ENCODE measurements at places on chromosomes 7 and 10. TPM values are rescaled to one million over a fixed set of nuclear protein-coding genes. Genes with fewer than 3 reads are reported as not detected.
A peak's percentile ranks its signal among the peaks of the same experiment; 100 is the strongest.

DNA sequence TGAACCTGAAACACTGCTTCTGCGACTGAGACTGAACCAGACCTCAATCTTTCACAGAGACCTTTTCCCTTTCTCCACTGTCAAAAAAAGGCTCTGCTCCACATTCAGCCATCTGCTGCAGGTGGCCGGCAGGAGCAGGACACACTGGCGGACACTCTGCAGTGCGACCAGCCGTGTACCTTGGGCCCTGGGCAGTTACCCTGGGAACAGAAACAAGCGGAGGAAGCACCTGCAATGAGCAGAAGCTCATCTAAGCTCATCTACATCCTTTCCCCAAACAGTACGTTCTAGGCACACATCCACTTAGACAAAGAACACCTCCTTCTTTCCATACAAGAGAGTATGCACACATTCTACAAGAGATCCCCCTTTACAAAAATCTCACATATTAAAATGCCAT is 22.8 kb downstream of the VOPP1 start:
- DNase-seq, result no peak

DNA sequence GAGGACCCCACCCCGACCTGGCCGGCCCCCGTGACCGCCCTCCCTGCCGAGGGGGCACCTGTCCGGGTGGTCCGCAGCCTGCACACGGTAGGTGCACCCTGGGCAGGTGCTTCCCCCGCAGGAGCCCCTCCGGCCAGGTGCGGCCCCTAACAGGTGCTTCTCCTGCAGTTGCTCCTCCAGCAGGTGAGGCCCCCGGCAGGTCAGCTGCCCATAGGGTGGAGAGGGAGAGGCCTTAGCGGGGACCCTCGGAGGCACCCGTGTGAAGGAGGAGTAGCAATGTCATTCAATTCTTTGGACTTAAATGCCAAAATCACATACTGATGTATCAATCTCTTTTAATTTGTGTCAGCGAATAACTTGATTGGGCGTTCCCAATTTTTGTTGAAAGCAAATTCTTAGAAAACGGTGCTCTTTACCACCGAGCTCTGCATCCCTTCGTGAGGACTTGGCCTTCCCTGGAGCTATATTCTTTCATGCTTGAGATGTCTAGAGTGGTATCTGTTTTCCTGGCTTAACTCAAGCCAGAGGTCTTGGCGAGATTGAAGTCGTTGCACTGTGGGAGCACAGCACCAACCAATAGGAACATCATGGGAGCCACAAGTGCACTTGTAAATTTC is 738 bp upstream of the NCAPG2 start:
- DNase-seq, result no peak

GRCh38 chr7:56110611-56111010 is 4.3 kb upstream of the CHCHD2 start:
- DNase-seq, result no peak

GRCh38 chr10:113084031-113084430 is 134.0 kb downstream of the TCF7L2 start:
- DNase-seq, result no peak

GRCh38 chr7:34751725-34752643 is 94.0 kb downstream of the NPSR1 start:
- no peak for DNase-seq

GRCh38 chr10:625333-625696 is 64.2 kb downstream of the DIP2C start:
- DNase-seq, result no peak

DNA sequence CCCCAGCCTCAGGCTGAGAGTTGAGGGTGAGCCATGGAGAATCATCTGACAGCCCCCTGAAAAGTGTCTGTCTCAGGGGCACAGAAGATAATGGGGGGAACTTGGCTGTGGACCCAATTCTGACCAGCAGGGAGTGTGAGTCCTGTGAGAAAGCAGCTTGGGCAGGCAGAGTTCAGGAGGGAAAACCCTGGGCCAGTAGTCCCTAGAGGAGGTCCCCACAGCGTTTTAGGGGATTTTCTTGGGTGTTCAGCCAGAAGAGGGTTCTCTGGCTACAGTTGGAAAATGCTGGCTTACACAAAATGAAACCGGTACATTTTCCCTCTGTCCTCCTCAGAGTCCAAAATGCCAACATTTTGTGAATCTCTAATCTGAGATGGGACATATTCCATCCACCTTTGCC is 35.8 kb upstream of the TRIM8 start:
- DNase-seq, result no peak

- DNase-seq, result peak; percentile 4
Measured at GRCh38 chr7:124155432-124156022, 122.7 kb upstream of the TMEM229A start.

GRCh38 chr7:141674702-141675101 is 27.3 kb downstream of the DENND11 start:
- DNase-seq, result no peak

DNA sequence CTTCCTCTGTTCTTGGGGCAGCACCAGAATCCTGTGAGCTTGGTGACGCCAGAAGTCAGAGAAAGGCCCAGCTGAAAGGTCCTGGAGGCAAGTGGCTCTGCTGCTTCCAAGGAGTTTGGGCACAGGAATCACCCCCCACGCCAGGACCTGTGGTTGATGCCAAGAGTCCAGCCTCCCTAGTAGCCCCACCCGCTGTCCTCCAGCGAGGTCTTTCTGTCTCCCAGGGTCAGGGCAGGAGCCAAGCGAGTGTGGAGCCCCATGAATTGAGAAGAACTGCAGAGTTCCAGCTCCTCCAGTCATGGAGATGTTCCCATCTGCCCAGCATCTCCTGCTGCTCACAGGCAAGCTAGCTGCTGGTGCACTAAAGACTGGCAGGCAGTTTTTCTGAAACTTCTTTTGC is 631.7 kb upstream of the MGMT start:
- DNase-seq, result no peak

GRCh38 chr7:66497346-66497745 is 131.3 kb upstream of the KCTD7 start:
- DNase-seq, result no peak

GRCh38 chr7:5230265-5231067 is 40.4 kb downstream of the WIPI2 start:
- no peak for DNase-seq

DNA sequence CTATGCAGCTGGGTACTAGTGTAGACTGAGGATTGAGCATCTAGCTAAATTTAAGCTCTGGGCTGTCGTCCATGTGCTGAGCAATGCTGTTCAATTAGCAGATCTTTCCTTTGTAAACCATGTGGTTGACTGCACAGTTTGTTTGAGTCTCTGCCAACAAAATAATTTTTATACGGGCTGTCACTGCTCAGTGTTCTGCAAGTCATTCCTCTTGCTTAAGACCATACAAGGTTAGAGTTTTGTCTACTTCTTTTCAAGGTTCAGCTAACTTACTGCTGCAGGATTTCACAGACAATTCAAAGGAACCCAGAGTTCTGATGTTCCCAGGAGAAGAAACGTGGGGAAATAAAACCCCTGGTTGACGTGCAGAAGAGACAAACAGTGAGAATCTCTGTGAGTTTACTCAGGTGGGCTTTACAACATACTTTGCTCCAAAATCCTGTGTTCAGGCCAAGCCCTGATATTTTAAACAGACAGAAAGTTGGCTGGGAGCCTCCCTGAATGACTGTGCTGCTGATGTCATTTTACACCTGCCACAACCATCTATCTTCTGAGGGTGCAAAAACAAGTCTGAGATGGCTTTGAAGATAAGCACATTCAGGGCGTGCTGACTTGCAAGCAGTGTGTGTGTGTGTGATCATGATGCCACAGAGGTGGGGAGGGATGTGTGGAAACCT is 177.1 kb upstream of the SVIL start:
- DNase-seq, result no peak

GRCh38 chr10:132184816-132185593 is 1.7 kb upstream of the DPYSL4 start:
- DNase-seq, result no peak

DNA sequence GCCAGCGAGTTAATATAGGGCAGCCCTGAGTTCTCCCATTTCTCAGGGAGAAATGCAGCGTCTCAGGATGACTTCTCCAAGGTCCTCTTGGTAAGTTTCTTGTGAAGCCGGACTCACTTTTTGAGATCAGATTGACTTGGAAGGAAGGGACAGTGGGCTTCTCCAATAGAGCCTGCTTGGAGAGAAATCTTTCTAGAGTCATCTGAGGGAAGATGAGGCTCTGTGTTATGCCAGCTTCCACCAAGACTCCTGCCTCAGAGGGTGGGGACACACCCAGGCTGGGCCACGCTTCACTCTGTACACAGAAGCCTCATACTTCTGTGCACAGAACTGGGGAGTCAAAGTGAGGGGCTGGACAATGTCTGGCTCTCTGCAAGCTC is 5.6 kb downstream of the C10orf105 start:
- no peak for DNase-seq

- DNase-seq, result no peak
Measured at GRCh38 chr7:49783446-49783845, 10.0 kb downstream of the VWC2 start.

DNA sequence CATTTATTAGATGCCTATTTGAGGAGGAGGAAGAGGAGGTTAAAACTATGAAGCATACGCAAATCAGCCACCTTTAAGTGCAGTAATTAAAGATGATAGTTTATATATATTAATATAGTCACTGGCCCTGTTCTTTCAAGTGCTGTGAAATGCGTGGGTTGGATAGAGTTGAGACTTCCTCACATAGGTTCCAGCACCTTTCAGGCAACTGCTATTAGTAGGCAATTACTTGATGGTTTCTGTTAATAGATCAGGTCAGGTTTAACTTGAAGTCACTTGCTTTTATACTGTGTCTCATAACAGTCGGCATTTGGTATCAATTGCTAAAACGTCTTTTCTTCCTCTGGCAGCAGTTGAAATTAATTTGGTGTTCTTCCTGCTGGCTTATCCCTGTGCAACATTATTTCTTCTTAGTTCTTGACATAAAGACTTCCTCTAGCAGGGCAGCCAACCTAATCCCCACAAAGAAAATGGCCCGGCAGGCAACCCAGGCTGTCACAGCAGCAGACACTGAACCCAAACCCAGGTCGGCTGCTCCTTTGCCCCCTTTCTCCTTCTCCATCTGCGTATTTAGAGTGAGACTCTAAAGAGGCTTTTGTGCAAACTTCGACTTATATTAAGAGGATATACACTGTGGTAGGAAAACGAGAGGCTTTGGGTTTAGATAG is 35.3 kb upstream of the BET1 start:
- no peak for DNase-seq

- DNase-seq, result no peak
Measured at GRCh38 chr10:48399056-48399541, 92.6 kb downstream of the MAPK8 start.

- no peak for DNase-seq
Measured at GRCh38 chr7:76009672-76010600, 15.5 kb upstream of the TMEM120A start.

GRCh38 chr10:78830976-78831375 is 237.8 kb upstream of the ZMIZ1 start:
- DNase-seq, result no peak

- DNase-seq, result no peak
Measured at GRCh38 chr7:127844707-127845331, 186.4 kb downstream of the LRRC4 start.

- no peak for DNase-seq
Measured at GRCh38 chr7:155489862-155490696, 32.1 kb downstream of the EN2 start.

GRCh38 chr7:158602905-158603772 is 15.5 kb upstream of the PTPRN2 start:
- DNase-seq, result no peak

- no peak for DNase-seq
Measured at GRCh38 chr7:36154255-36155212, 1.5 kb downstream of the EEPD1 start.

DNA sequence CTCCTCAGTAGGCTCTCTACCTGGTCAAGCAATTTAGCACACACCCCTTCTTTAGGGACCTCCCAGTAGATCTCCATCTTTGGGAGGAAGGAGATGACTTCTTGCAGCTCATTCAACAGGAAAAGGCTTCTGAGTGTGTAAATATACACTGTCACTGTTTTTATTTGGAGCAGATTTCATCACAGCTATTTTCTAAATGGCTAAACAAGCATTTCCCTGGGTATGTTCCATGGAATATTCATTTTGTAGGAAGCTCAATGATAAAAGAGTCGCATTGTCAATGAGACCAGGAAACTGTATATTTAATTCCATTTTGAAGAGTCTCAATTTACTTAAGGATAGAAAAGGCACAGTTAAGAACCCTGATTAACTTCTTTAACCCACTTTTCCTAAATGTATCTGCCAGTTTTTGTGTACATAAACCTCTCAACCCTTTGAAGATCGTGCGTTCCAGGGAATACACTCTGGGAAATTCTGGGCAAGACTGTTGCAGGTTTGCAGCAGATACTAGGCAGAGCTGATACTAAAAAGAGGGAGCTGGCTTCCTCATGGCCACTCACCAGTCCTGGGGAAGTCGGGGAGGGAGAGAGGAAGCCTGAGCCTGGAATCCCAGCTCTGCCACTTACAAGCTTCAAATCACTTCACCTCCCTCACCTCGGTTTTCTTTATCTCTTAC is 10.1 kb downstream of the LGI1 start:
- DNase-seq, result no peak

DNA sequence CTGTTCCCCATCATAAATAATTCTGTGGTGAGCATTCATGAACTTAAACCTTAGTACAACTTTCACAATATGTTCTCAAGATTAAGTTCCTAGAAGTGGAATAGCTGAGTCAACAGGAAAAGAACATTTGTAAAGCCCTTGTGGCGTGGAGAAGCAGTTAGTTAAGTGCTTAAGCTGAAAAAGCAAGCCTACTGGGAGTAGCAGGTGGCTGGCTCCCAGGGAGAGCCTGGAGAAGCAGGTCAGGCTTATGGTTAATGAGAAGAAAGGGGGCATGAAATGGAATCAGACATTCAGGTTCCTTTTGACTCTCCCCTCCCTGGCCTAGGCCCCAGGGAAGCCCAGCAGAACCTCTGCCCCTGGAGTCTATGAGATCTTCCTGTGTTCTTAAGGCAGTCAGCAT is 35.3 kb downstream of the VSTM4 start:
- no peak for DNase-seq

DNA sequence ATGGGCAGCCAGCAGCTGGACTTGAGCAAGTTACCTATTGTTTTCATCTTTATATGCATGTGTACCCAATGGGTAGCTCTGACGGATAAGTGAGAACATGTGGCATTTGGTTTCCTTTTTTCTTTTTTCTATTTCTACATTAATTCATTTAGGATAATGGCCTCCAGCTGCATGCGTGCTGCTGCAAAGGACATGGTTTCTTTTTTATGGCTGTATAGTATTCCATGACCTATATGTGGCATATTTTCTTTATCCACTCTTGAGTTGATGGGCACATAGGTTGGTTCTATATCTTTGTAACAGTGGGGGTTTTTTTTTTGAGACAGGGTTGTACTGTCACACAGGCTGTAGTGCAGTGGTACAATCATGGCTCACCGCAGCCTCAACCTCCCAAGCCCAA is 37.4 kb downstream of the ASZ1 start:
- DNase-seq, result no peak

Gene NPY
- polyA plus RNA-seq, result 0.28 TPM

Gene ITGB1
- 558 TPM for polyA plus RNA-seq

Gene UFSP1
- 3.4 TPM for polyA plus RNA-seq

Gene HOXA4
- 23.6 TPM for polyA plus RNA-seq

Gene ATRNL1
- 26.6 TPM for polyA plus RNA-seq

Gene EPHA1
- 17.2 TPM for polyA plus RNA-seq

Gene CXCL12
- polyA plus RNA-seq, result 451 TPM

Gene PNLIPRP1
- not detected for polyA plus RNA-seq

Gene CUEDC2
- 80.3 TPM for polyA plus RNA-seq

Gene TRPV5
- polyA plus RNA-seq, result 0.58 TPM

Gene HOXA3
- 42.6 TPM for polyA plus RNA-seq

Gene SNX13
- polyA plus RNA-seq, result 50.8 TPM

Data from right renal pelvis (tissue), 4 donors.